Activated T-helper 1 cell treated with anti-CD3 and anti-CD28 coated beads, Interleukin-2, amount 50 U/mL, for 16 hours (primary cell): ENCODE measurements at places on chromosomes 7 and 10.
A peak's percentile ranks its signal among the peaks of the same experiment; 100 is the strongest.

DNA sequence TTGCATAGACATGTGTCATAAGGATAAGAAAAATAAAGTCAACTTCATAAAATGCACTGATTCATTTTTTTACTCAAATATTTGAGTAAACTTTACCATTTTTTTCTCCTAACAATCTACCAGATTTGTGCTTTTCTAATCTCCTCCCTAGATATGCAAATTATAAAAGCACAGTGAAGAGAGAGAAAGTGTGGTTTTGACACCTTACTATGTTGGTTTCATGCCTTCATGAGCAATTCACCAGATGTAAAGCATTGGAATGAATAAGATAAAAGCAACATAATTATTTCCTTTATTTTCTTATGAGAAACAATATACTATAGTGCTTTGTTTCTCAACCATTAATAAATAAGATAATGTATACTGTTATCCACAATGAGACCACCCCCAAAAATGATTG is 432.5 kb upstream of the PCDH15 start:
- no peak for DNase-seq

GRCh38 chr10:132886211-132887099 is 55.9 kb downstream of the CFAP46 start:
- no peak for DNase-seq

DNA sequence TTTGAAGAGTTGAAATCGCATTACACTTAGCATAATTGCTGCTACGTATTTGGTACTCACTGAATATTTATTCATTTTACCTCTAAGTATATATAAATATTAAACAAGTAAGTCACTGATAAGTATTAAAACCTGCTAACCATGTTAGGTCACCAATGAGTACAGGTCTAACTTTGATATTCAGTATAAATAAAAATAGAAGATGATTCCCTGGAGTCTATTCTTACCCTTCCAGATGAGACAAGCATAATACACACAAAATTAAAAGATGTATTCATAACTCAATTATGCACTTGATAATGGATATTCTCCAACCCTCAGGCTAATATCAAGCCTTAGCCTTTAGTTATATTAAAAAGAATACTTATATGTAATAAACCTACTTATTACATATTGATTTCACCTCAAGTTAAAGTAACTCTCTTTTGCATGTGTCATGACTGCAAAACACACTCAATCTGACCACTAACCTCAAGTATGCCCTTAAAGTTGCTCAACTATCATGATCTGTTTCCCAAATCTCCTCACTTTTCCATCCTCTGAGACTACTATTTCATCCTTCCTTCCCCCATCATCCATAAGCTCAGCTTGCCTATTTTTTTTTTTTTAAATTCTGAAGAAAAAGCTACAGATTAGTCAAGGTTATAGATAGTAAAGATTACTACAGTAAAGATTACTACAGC is 46.8 kb downstream of the IPMK start:
- no peak for DNase-seq

DNA sequence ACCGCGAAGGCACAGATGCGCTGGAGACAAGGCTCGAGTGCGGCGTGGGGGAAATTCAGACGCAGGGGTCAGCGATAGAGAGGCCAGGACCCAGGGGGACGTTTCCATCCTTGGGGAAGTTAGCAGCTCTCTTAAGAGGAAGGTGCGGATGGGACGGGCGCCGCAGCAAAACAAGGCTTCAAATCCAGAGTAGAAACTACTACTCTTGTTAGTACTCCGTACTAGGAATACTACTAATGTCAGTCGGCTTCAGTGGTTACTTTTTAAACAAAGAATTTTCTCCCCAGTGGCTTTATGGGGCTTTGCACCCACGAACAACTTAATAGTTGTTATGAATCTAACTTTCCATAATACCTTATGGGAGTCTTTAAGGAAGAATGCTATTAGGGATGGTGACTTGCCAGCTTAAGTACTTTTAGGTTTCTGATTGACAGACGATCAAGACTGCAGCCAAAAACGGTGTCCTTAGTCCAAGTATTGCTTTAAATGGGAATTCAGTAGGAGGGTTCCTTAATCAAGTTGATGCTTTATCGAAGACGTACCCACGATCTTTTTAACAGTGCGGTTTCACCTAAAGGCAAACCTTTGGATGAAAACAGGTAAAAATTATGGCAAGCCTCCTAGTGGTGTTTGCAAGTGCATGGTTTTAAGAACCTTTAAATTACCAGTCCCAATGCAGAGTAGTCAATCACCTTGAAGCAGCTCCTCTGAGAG is 812 bp upstream of the IDE start:
- DNase-seq, result no peak

GRCh38 chr10:84392181-84392580 is 63.8 kb downstream of the CCSER2 start:
- no peak for DNase-seq

DNA sequence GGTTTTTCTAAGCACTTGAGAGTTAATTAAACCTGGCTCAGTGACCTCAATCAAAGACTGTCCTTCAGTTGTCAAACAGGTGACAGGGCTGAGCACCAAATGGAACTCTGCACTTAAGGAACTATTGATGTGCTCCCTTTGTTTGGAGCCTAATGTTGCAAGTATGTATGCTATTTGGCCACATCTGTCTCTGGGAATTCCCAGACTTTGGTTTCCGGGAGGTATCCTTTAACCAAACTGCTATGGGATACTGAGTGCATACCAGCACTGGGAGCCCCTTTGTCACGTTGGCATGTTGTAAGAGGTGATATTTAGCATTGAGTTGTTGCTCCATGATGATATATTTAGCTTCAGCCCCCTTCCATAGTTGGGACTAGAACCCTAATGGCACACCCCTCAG is 25.2 kb downstream of the ASZ1 start:
- DNase-seq, result no peak

DNA sequence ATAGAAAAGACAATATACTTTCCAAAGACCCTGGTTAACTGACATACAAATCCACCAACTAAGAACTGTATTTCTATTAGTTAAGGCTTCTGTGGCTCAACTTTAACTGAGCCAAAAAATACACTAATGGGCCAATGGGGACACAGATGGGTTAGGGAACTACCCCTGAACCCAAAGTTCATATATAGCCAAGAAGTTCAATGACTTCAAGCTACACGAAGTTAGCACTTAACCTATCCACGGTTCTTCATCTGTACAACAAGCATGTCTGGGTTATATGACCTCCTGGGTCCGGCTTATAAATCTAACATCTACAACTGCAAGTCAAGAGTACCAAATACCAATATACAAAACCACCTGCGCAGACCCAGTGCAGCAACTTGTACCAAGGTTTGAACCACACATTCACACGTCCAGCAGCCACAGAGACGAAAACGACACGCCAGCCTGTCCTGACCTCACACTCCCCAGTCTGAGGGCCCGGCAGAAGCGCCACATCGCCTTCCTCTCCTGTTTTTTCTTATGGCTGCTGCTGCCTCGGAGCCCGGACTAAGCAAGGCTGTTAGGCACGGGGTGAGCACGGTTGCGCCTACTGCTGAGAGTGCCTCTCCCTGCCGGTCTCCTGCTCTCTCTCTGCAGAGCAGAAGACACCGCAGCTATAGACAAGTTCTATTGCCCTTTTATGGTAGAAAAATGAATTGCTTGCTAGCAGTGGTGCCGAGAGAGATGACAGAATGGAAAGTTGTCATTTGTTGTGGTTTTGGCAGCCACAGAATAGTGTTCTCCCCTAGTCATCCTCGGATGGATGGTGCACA is 86.3 kb downstream of the RNF216 start:
- DNase-seq, result peak; percentile 49

- DNase-seq, result no peak
Measured at GRCh38 chr7:149865437-149865836, 8.3 kb upstream of the ATP6V0E2 start.

GRCh38 chr7:150453181-150453580 is 2.8 kb downstream of the GIMAP8 start:
- no peak for DNase-seq

DNA sequence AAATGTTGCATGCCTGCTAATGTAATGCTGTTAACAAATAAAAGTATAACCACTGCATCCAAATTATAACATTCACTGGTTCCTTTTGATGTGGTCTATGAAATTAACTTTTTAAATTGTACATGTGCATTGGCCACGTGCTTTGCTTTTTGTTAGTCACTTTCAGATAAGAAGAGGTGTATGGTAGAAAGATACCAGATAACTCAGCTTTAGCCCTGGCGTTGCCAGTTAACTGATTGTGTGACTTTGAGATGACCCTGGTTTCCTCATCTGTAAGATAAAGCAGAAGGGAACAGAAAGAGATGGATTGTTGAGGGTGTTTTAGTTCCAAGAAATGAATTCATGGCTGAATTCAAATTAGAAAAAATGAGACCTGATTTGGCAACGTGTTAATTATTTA is 1.9 kb upstream of the TRDMT1 start:
- DNase-seq, result no peak

DNA sequence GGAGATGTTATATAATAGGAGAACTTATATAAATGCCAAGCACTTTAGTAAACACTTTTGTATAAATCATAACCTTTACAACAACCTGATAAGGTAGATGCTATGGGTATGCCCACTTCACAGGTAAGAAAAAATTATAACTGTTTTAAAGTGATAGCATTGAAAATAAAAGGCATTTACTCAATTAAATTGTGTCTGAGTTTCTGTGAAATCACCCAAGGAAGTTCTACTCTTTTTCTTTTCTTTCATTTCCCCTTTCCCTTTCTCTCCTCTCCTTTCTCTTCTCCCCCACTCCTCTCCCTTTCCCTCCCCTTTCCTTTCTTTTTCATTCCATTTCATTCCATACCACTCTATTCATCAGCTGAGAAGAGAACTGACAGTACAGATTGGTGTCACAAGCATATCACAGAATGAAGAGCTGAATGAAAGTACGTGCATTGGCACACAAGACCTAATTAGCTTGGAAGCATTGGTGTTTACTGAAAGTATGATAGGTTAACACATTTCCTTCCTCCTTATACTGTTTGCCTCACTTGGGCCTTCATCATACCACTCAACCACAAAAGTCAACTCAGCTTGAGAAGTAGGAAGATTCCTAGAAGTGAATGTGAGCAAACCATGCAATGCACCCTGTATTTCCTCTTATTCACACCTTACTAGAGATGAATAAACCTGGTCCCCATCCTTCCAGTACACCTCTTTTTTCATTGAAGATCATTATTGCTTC is 117.9 kb upstream of the AGR3 start:
- DNase-seq, result no peak

DNA sequence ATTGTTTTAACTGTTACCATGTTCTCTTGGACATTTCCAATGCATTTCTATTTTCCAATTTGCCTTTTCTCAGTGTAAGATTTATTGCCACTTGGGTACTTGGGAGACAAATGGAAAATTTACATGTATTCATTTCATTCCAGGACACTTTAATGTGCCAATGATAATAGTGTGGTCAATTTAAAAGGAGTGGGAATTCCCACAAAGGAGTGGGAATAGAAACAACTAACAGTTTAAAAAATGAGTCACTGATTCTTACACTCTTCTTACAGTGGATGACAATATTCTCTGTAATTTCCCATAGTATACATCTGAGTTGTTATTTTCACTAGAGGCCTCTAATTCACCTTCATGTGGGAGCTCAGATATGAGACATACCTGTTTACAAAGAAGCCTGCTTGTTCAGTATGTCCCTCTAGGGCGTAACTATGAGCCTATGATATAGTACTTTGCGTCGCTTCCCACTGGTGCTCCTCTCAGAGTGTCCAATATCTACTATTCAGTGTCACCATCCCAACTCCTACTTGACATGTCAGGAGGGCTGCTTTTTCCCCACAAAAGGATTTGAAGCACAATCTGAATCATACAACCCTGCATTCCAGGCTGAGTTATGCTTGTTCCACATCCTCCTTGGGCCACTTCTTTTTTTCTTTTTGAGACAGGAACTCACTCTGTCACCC is 301.3 kb downstream of the PHTF2 start:
- DNase-seq, result no peak

DNA sequence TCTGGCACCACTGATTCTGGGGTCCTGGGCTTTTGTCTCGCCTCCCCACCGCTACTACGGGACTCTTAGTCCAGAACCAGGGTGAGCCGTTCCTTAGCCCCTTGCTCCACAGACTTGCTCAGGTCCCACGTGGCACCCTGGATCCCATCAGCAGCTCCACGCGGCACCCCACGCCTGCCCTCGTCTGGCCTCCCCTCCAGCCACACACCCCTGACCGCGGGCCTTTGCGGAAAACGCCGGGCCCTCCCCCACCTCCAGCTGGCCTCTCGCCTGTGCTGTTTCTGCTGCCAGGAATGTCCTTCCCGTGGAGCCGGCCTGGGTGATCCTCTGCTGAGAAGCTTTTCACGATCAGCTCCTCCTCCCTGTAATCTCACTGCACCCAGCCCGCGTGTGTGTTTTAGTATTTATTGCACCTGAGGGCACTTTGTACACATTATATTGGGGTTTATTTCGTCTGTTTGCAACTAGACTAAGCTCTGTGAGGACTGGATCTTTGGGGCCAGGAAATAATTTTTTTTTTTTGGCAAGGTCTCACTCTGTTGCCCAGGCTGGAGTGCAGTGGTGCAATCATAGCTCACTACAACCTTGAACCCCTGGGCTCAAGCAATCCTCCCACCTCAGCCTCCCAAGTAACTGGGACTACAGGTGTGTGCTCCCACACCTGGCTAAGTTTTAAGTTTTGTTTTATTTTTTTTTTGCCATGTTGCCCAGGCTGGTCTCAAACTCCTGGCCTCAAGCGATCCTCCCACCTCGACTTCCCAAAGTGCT is 10.5 kb upstream of the TTYH3 start:
- DNase-seq, result no peak

DNA sequence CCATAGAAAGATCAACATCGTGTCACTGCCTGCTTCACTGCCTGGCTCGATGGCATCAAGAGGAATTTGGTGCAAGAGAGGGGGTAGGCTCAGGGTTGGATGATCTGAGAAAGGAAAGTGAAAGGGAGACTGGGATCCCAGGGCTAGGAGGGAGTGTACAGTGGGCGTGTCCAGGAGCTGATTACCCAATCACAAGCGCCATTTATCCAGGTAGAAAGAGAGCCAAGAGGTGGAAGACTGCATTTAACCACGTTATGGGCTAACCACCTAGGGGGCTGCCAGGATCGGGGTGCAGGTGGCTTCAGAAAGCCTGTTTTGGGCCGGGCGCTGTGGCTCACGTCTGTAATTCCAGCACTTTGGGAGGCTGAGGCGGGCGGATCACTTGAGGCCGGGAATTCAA is 10.3 kb downstream of the PODXL start:
- DNase-seq, result no peak

DNA sequence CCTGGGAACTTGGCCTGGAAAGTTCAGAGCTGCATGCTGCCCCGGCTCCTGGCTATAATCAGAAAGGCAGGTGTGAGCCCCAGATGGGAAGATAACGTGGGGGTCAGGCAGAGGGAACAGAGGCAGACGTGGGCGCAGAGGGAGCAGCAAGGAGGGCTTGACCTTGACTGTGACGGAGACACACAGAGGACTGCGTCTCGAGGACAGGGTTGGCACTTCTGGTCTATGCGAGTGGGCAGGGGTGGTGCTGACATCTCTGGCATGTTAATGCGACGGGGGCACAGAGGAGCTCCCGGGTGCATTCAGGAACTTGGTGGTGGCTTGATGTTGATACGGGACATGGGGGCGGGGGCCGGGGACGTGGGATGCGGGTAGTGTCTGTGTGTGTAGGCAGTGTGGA is 232.1 kb upstream of the GRB10 start:
- no peak for DNase-seq
